ENCODE measurements at places on chromosomes 2 and 18.

DNA sequence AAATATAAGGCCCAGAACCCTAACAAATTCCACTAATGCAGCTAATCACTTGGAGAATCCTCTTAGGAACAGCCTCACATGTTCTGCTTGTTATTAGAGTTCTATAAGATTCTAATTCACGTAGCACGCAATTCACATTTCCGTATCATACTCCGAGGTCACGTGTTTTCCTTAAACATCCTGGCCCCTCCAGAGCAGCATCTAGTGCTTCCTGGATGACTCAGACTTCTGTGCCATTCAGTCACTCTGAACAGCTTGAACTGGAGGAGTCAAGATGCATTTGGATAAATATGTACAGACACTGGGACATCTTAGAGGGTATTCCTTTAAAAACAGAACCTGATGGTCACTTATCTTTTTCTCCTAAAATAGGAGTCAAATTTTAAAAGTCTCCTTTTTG, 156.5 kb downstream of the MYO5B start:
- no peak for DNase-seq

DNA sequence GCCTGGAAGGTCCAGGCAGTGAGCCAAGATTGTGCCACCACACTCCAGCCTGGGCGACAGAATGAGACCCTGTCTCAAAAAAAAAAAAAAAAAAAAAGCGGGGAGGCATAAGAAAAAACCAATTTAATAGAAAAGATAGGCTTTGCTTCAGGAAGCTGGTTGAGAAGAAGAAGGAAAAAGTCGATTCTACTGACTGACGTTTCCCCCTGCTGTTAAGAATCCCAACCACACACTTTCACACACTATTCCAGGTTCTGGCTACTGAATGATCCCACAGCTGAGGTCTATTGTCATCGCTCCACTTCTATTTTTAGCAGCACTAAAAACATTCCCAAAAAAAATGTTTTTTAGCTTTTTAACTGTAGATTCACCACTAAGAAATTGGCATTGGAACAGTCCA, 6.7 kb upstream of the CHCHD5 start:
- no peak for DNase-seq

- DNase-seq = no peak
Observed at GRCh38 chr2:234797566-234798250, 154.1 kb upstream of the SH3BP4 start.

GRCh38 chr2:71784734-71785511, 331.6 kb downstream of the DYSF start:
- DNase-seq = no peak

Measured in NCI-H1436 (cell line).